Stimulated activated CD8-positive, alpha-beta memory T cell treated with anti-CD3 and anti-CD28 coated beads, Interleukin-15, amount 100 ng/mL, for 24 hours (primary cell): ENCODE measurements at places on chromosomes 6 and 20.

GRCh38 chr6:152160346-152160745 lies 352.9 kb downstream of the ESR1 start:
- no peak for DNase-seq

DNA sequence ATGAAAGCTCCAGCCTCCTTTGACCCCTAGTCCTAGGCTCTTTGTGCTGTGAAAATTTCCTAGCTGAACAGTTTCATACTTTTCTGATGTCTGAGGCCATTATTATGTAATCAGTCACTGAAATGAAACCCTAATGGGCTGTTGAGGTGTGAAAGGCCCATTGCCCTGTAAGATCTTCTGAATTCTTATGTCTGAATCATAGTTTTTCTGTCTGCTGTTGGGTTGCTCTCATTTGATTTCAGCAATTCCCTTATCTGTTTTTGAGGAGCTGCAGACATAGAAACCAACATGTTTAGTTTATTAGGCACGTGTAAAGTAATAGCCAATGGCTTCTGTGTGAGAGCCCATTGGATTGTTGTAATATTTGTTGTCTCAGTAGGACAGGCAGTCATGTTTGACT lies 118.1 kb downstream of the EYA4 start:
- no peak for DNase-seq

DNA sequence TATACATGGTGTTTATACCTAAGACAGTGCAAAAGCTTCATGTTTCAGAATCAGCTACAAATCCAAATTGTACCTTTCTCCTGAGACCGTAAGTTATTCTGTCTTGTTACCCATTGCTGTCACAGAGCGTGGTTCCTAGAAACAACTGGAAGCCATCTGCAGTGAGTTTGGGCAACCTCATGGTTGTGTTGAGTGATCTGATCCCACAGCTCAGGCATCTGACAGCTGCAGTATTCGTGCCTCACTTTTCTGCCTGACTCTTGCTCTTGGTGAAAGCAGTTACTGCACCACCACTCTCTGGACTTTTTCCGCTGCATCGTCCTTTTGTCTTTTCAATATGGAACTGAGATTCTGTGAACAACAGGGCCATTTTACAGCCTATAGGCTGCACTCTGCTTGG lies 752.6 kb downstream of the MAFB start:
- no peak for DNase-seq

- DNase-seq, result no peak
Measured at GRCh38 chr6:47484616-47485015, 7.0 kb downstream of the CD2AP start.

DNA sequence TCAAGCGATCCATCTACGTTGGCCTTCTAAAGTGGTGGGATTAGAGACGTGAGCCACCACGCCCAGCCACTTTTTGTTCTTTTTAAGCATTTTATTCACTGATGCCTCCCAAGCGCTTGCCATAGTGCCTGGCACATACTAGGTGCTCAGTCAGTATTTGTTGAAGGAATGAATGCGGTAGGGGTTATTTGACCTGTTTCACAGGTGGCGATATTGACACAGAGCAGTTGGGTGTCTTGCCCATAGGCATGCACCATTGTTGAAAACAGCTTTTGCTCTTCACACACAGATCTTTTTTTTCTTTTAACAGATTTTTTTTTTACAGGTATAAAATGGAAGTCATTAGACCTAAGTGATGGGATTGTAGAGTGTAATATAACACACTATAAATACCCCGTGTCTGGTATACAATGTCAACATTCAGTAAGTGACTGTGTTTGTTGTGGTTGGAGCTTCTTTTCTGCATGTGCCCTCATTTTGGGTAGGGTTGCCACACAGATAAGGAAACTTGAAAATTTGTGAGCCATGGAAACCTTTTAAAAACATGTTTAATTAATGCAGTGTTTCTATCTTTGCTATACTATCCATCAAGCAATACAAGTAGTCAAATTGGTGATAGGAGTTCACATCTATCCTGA lies 24.8 kb downstream of the RREB1 start:
- DNase-seq, result no peak

GRCh38 chr6:47478233-47479139 lies 897 bp downstream of the CD2AP start:
- DNase-seq, result peak; percentile 27

DNA sequence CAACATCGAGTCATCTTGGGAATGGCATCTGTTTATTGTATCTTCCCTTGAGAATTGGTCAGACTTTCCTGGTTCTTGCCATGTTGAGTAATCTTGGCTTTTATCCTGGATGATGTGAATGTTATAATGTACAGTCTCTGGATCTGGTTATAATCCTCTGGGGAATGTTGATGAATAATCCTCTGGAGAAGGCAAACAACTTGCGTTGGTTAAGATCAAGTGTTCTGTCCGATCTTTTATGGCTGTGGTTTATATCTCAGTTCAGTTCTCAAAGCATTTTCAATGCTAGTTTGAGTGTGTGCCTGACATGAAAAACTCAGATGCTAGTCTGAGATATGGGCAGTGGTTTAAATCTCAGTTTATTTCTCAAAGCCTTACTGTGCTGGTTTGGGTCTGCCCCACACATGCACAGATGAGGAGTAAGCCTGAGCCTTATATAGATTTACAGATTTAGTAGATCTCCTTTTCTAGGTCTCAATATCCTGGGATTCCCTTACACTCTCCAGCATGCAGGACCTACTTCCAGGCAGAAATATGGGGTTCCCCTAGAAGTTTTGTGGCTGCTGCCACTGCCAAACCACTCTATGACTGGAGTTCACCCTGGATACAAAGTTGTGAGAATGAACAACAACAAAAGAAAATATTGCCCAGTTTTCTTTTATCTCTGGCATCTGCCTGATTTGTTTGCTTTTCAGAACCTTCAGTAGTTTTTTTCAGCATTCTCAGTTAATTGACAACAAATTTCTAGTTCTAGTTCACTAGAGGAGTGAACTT lies 191.8 kb upstream of the MAN1A1 start:
- DNase-seq, result no peak

DNA sequence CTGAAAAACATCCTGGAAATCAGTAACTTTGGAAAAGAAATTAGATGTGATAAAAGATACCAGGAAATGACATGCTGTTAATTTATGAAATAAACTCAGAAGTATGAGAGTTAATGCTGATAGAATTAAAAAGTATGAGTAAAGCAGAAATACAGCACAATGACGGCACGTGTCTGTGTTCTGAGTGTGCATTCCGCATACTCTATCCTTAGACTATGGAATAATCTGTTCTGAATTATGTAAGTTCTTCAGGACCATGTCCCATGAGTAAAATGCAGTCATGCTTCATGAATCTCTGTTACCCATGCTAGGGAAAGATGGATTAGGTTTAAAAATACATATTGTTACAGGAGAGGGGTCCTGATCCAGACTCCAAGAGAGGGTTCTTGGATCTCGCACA lies 21.7 kb downstream of the HECA start:
- no peak for DNase-seq

- DNase-seq, result no peak
Measured at GRCh38 chr20:14634665-14635064, 297.3 kb upstream of the FLRT3 start.

- DNase-seq, result no peak
Measured at GRCh38 chr6:38148606-38149005, 329.1 kb downstream of the ZFAND3 start.

GRCh38 chr6:26743941-26744699 lies 84.6 kb upstream of the ZNF322 start:
- no peak for DNase-seq

DNA sequence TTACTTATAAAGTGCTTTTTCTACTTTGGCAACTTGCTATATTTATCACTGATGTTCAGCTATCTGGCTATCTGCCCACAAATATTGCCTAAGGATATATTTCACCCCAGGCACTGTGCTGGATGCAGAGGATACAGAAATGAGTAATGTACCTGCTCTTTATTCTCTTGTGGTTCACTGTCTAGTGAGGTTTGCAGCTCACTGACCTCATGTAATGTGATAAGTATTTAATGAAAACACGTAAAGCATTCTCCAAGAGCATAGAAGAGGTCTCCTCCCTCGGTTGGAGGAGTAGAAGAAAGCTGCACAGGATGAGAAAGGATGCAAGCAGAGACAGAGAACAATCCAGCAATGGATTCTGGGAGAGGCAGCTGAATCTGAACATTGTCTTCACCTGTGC lies 610.7 kb downstream of the CBLN4 start:
- no peak for DNase-seq

GRCh38 chr20:4905613-4906012 lies 95.7 kb downstream of the SLC23A2 start:
- no peak for DNase-seq

DNA sequence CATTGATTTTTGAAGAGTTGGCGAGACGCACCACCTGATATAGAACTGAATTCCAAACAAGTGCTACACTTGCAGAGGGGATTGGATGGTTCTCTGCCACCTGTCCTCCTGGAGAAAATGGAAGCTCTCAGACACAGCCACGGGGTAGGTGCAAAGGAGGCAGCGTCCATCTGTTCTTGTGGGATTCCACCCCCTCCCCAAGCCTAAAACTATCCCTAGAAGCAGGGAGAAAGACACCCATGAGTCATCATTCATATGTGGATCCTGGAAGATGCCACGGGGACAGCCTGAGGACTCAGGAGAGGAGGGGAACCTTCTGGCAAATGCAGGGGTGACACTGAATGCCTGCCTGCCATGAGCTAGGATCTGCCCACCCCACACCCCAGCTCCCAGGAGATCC lies 171.3 kb upstream of the CST7 start:
- DNase-seq, result no peak

- DNase-seq, result no peak
Measured at GRCh38 chr20:63435552-63435951, 36.9 kb downstream of the KCNQ2 start.

GRCh38 chr6:40912158-40912946 lies 126.7 kb downstream of the UNC5CL start:
- DNase-seq, result no peak

- no peak for DNase-seq
Measured at GRCh38 chr6:97805596-97805995, 522.6 kb upstream of the MMS22L start.

DNA sequence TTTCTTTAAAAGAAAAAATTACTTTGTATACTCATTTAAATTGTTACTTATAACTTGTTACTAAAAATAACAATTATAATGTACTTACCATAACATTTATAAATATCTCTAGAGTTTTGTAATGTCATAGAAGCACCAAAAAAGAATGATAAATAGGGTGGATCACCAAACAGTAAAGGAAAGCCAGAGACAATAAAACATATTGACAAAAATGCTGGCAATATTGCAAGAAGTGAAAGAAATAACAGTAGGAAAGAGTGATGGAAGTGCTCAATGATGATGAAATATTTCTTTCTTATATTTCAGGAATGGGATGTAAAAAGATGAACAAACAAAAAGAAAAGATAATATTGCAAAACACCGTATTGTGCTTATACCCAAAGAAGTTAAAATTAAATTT lies 301.7 kb downstream of the CENPW start:
- no peak for DNase-seq

- no peak for DNase-seq
Measured at GRCh38 chr6:119727504-119728219, 378.1 kb upstream of the MAN1A1 start.

GRCh38 chr6:131368198-131368911 lies 204.7 kb upstream of the ARG1 start:
- DNase-seq, result no peak

DNA sequence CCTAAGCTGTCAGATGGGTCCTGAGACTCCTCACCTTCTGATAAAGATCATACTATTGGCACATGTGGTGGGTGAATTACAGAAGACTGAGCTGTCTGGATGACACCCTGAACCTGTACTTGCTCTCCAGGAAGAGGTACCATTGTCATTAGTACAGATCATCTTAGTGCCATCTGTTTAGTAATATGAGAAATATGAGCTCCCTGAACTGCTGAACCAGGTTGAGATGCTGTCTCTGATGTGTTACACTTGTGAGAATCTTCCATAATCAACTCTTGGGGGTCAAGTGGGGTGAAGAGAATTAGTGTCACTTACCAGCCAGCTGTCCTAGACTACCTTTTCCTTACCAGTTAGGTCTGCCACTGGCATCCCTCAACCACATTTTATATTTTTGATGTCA lies 531.0 kb downstream of the EPHA7 start:
- no peak for DNase-seq

DNA sequence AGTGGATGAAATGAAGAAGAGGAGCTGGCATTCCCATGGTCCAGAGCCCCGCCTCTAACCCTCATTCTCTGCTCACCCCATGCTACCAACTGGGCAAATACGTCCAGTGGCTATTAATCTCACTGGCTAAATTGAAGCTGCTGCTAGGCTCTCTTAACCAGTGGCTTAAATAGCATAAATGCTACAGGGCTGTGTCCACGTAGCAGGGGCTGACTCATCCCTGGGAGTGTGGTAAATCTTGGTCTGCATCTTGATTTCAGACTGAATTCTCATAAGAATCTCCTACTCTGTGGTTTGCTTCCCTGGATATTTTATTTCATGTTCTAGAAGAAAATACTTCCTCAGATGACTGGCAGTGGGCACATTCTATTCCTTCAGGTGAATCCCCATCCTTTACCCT lies 193.1 kb upstream of the ARG1 start:
- DNase-seq, result no peak

DNA sequence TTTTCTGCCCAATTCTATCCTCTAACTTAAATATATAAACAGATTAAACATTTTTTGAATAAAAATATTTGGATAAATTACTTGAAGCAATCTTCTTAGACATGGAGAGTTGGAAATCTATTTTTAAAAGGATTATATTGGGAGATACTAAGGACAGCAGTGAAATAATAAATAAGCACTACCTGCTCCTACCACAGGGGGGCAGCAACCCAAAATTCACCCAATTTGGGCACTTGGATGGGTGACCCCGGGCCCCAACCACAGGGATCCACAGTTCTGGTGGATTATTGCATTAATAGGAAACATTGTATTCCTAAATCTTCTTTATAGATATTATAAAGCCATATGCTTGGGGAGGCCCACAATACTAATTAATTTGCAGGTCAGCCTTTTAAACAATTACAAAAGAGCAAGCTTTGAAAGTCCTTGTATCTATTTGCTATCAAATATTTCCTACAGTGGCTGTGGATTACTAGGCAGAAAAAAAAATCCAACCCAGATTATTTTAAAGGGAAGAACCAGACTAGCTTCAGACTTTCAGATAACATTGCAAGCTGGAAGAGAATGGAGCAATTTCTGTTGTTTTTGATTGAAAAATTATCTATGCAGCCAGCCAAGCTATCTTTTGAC lies 66.4 kb upstream of the PDE10A start:
- DNase-seq, result no peak

- DNase-seq, result no peak
Measured at GRCh38 chr20:61433176-61433575, 181.1 kb downstream of the CDH4 start.

DNA sequence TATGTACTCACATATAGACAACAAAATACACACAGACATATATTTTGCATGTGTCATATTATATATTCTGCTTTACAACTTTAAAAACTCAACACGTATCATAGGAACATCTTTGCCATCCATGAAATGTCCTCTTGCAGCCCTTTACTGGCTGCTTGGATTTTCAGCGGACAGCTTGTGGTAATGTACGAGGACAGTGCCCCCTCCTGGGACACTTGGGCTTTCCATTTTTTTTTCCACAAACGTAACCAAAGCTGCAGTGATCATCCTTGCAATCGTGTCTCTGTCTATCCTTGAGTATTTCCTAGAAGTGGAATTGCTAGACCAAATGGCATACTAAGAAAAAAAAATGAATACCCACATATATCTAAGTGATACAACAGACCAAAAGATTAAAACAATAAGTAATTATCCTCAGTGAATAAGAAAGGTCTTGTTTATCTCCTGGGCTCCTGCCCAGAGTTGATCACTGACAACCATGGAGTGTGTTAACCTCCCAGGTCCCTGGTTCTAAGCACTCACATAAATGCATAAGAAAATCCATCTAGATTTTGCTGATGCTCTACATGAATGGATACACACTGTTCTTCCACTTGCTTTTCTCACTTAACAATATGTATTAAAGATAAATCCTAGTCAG lies 18.1 kb downstream of the BPI start:
- DNase-seq, result no peak
